Mesothelial cell of epicardium (in vitro differentiated cells): ENCODE measurements at places on chromosomes 12 and 14. TPM values are rescaled to one million over a fixed set of nuclear protein-coding genes. Genes with fewer than 3 reads are reported as not detected.

The KRT72 gene
- not detected in 3 replicates for total RNA-seq

The GCH1 gene
- total RNA-seq = 3.1 to 3.6 TPM (median 3.5 TPM) in 3 replicates

The BCL11B gene
- total RNA-seq = 11.6 to 12.3 TPM (median 11.8 TPM) in 3 replicates

The SLC7A8 gene
- 52.5 to 62.3 TPM (median 58.7 TPM) in 3 replicates for total RNA-seq

The STXBP6 gene
- 14.5 to 19.2 TPM (median 16.6 TPM) in 3 replicates for total RNA-seq

The CLEC6A gene
- total RNA-seq = not detected in 3 replicates

The LYZ gene
- 0.34 to 0.60 TPM (median 0.47 TPM) in 3 replicates for total RNA-seq

The MED6 gene
- total RNA-seq = 58.2 to 62.9 TPM (median 62.4 TPM) in 3 replicates

The USP44 gene
- 0.16 to 0.36 TPM (median 0.25 TPM) in 3 replicates for total RNA-seq

The ARID4A gene
- 28.1 to 35.5 TPM (median 32.9 TPM) in 3 replicates for total RNA-seq

The HRK gene
- total RNA-seq = 3.5 to 4.4 TPM (median 4.3 TPM) in 3 replicates

The BCL2L14 gene
- total RNA-seq = not detected in 3 replicates

The ACVRL1 gene
- total RNA-seq = 0.16 TPM in 1 of 3 replicates, not detected in the others

The C14orf132 gene
- total RNA-seq = 35.4 to 40.6 TPM (median 35.9 TPM) in 3 replicates

The NYNRIN gene
- 171 to 173 TPM (median 173 TPM) in 3 replicates for total RNA-seq

The MYH6 gene
- total RNA-seq = not detected in 3 replicates

The ADGRD1 gene
- total RNA-seq = 5.5 to 7.7 TPM (median 7.2 TPM) in 3 replicates

The EVL gene
- total RNA-seq = 244 to 250 TPM (median 244 TPM) in 3 replicates

The TOMM20L gene
- 0.47 TPM in 1 of 3 replicates, not detected in the others for total RNA-seq

The SPIC gene
- not detected in 3 replicates for total RNA-seq

The KLRK1 gene
- not detected in 3 replicates for total RNA-seq

The FAM186B gene
- total RNA-seq = 0.29 to 0.50 TPM (median 0.40 TPM) in 3 replicates

The RNF212B gene
- not detected in 3 replicates for total RNA-seq

The MSRB3 gene
- 19.9 to 20.4 TPM (median 19.9 TPM) in 3 replicates for total RNA-seq

The GALNT9 gene
- total RNA-seq = 3.5 to 4.8 TPM (median 3.7 TPM) in 3 replicates

The LGMN gene
- total RNA-seq = 52.2 to 54.2 TPM (median 52.5 TPM) in 3 replicates

The RCOR1 gene
- 43.2 to 47.4 TPM (median 45.1 TPM) in 3 replicates for total RNA-seq

The CD69 gene
- 0.40 to 0.78 TPM (median 0.43 TPM) in 3 replicates for total RNA-seq

The TROAP gene
- total RNA-seq = 29.5 to 30.8 TPM (median 29.8 TPM) in 3 replicates

The GLS2 gene
- 2.2 to 2.9 TPM (median 2.9 TPM) in 3 replicates for total RNA-seq

The SLC41A2 gene
- 5.9 to 10.1 TPM (median 6.9 TPM) in 3 replicates for total RNA-seq

The APOF gene
- not detected in 3 replicates for total RNA-seq

The SRRM4 gene
- 1.7 to 1.9 TPM (median 1.7 TPM) in 3 replicates for total RNA-seq

The A2M gene
- total RNA-seq = 3.8 to 4.8 TPM (median 4.3 TPM) in 3 replicates

The BHLHE41 gene
- 5.7 to 9.6 TPM (median 9.2 TPM) in 3 replicates for total RNA-seq

The TMCC3 gene
- total RNA-seq = 10.1 to 11.7 TPM (median 11.5 TPM) in 3 replicates

The PCNX4 gene
- total RNA-seq = 71.1 to 79.0 TPM (median 72.3 TPM) in 3 replicates

The PELI2 gene
- total RNA-seq = 6.7 to 10.0 TPM (median 8.5 TPM) in 3 replicates
